Cerebellar cortex (tissue), 1 donor: ENCODE measurements at places on chromosomes 12 and 14.

DNA sequence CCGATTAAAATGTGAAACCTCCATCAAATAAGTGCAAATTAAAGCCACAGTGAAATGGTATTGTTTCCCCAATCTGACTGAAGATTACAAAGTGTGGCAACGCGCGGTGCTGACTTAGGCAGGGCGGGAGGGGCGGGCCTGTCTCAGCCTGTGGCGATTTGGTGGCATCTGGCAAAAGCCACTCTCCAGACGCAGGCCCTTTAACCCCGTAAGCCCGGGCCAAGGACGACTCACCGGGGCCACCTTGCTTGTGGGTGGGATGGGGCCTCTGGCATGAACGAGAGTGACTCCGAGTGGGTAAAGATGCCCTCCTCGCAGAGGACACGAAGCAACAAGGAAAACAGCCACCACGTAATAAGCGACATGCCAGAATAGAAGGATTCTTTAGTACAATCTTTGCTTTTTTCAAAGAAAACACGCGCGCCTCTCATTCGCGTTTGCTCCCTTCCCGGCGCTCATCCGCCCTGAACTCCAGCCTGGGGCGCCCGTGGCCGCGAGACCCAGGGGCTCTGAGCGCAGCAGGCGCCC, 815 bp downstream of the DEGS2 start:
- peak; percentile 42 for DNase-seq

DNA sequence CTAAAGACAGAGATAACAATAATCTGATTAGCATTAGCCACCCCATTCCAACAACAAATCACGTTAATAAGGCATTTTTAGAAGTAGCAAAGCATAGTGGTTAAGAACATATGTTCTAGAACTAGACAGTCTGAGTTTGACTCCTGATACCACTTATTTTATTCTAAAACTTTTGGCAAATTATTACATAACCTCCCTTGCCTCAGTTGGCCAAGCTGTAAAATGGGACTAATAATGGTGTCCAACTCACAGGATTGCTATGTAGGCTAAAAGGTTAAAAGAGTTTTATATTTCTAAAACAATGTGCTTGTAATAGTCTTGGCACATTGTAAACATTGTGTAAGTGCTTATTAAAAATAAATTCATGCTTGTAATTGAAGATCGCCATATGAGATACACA, 124.7 kb upstream of the FGD4 start:
- DNase-seq = no peak

DNA sequence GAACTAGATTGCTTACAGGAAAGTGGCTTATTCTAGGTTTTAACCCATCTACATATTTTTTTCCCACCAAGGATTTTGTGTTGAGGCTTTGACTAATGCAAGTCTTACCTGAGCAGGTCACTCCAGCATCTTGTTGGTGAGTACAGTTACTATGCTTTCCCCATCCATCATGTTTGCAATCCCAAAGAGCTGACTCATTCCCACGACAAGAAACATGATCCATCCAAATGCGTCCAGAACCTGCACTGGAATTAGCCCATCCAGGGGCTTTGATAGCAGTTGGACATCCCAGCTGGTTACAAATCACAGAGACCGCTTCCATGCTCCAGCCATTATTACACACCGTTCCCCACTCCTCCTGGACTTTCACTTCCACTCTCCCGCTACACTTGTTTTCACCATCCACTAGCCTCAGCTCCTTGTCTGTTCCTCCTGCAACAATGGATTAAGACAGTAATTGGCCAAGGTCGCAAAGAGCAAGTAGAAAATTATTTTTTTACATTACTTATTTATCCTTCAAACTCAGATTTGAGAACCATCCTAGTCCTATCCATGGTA, 2.5 kb downstream of the CD163 start:
- no peak for DNase-seq

- no peak for DNase-seq
Observed at GRCh38 chr14:24991288-24991687, 58.7 kb downstream of the STXBP6 start.
